Activated naive CD8-positive, alpha-beta T cell treated with anti-CD3 and anti-CD28 coated beads, Interleukin-2, amount 10 ng/mL, durations not matched to agents 7 days and 5 days (primary cell): ENCODE measurements at places on chromosomes 11 and 22. TPM values are rescaled to one million over a fixed set of nuclear protein-coding genes. Genes with fewer than 3 reads are reported as not detected.

TENM4 gene
- not detected for total RNA-seq

- H3K4me3 ChIP-seq, result no peak overlapping the region
- H3K36me3 ChIP-seq, result peaks cover 13% of the 10 kb centered on the region
- no peaks in the 10 kb centered on the region for H3K27me3 ChIP-seq
- no peak for DNase-seq
- H3K4me1 ChIP-seq, result peaks cover 9% of the 10 kb centered on the region
- H3K27ac ChIP-seq, result peak overlapping the region; percentile 11
Observed at GRCh38 chr22:31871480-31871879, 72.9 kb upstream of the YWHAH start.

DNA sequence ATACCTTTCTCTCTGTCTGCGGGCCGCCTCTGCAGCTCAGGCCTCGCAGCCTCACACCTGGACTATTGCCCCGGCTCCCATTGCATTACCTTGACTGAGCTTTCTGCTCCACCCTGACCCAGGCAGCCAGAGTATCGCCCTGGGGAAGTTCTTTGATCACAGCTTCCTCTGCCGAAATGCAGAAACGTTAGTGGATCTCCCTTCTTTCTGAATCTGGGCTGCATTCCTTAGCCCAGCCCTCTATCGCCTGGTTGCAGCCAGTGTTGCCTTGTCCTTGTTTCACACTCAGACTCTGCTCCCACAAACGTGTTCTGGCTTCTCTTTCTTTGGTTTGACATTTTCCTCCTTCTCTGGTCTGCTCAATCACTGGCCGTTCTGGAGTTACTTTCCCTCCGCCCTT lies 195.7 kb downstream of the ADAMTS15 start:
- no peak overlapping the region for H3K4me3 ChIP-seq
- no peaks in the 10 kb centered on the region for H3K27me3 ChIP-seq
- no peak for DNase-seq
- no peak overlapping the region for H3K27ac ChIP-seq
- no peaks in the 10 kb centered on the region for H3K4me1 ChIP-seq

PKDREJ gene
- total RNA-seq, result not detected

MYH9 gene
- total RNA-seq, result 803 TPM

- no peak overlapping the region for H3K4me3 ChIP-seq
- peaks cover 60% of the 10 kb centered on the region for H3K27me3 ChIP-seq
- no peaks in the 10 kb centered on the region for H3K36me3 ChIP-seq
Observed at GRCh38 chr11:12721816-12722604, 47.8 kb downstream of the TEAD1 start.

MS4A6A gene
- total RNA-seq, result 0.55 TPM

- DNase-seq, result peak; percentile 62
- H3K4me1 ChIP-seq, result peaks cover 80% of the 10 kb centered on the region
- peak overlapping the region; percentile 81 for H3K27ac ChIP-seq
- H3K36me3 ChIP-seq, result peaks cover 8% of the 10 kb centered on the region
- peak overlapping the region; percentile 66 for H3K4me3 ChIP-seq
Observed at GRCh38 chr11:117950993-117951961, 22.1 kb upstream of the TMPRSS13 start.

- peaks cover 13% of the 10 kb centered on the region for H3K4me1 ChIP-seq
- DNase-seq, result no peak
- no peak overlapping the region for H3K4me3 ChIP-seq
- H3K36me3 ChIP-seq, result no peaks in the 10 kb centered on the region
- H3K27me3 ChIP-seq, result no peaks in the 10 kb centered on the region
- peak overlapping the region; percentile 58 for H3K27ac ChIP-seq
Observed at GRCh38 chr11:120612513-120613263, 101.1 kb downstream of the GRIK4 start.

GRCh38 chr22:37378642-37379058 lies 48.6 kb downstream of the ELFN2 start:
- peaks cover 9% of the 10 kb centered on the region for H3K27me3 ChIP-seq
- no peak overlapping the region for H3K27ac ChIP-seq
- no peak for DNase-seq
- no peaks in the 10 kb centered on the region for H3K36me3 ChIP-seq
- H3K4me1 ChIP-seq, result no peaks in the 10 kb centered on the region

DNA sequence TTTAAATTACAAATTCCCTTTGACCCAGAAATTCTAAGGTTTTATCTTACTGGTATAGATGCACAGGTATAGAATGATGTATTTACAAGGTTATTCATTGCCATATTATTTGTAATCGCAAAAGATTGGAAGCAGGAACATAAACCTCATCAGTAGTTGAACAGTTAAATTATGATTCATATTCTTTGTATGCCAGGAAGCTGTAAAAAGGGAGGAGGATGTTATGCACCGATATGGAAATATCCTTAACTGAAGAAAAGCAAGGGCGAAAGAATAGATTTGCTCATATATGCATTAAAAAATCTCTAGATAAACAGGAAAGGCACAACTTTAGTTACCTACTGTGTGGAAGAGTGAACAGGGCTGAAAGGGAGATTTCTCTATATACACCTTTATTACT lies 36.7 kb downstream of the PPFIA1 start:
- H3K4me3 ChIP-seq, result no peak overlapping the region
- H3K27ac ChIP-seq, result no peak overlapping the region
- H3K4me1 ChIP-seq, result peaks cover 2% of the 10 kb centered on the region
- H3K36me3 ChIP-seq, result peaks cover 11% of the 10 kb centered on the region

NCR3LG1 gene
- 2.7 TPM for total RNA-seq

STT3A gene
- 86.7 TPM for total RNA-seq

TEX12 gene
- 0.40 TPM for total RNA-seq

GRCh38 chr11:123577081-123577598 lies 77.3 kb downstream of the SCN3B start:
- H3K27me3 ChIP-seq, result no peaks in the 10 kb centered on the region
- DNase-seq, result peak; percentile 80
- no peak overlapping the region for H3K4me3 ChIP-seq

DNA sequence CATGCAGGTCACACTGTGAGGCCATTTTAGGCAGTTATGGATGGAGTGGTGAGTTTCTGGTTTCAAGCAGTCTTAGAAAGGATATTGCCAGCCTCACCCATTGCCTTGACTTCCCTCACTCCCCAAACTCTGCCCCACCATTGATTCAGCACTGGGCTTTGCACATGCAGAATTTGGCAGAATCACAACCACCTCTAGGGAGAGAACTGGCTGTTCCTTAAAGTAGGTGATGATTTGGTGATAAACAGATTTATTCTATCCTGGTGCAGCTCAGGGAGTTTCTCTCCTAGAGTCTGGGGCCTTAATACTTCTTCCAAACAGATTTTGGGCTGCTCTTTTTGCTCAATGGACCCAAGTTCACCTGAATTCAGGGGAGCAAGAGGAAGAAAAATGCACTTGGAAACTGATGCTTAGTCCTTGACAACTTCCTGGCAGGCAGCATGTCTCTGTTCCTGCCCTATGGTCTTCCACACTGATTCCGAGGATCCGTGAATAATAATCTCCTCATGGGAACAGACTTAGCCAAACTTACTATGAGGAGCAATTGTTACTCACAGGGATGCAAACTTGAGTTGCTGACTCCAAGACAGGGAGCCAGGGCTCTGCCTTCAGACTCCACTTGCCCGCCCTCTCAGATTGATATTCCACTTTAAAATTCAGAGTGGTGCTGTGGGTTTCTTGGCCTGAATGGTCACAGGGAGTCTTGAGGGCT lies 129.7 kb upstream of the PARVA start:
- H3K27me3 ChIP-seq, result no peaks in the 10 kb centered on the region
- no peak overlapping the region for H3K4me3 ChIP-seq
- no peak for DNase-seq
- no peak overlapping the region for H3K27ac ChIP-seq
- H3K36me3 ChIP-seq, result peaks cover 5% of the 10 kb centered on the region
- peaks cover 6% of the 10 kb centered on the region for H3K4me1 ChIP-seq

DNA sequence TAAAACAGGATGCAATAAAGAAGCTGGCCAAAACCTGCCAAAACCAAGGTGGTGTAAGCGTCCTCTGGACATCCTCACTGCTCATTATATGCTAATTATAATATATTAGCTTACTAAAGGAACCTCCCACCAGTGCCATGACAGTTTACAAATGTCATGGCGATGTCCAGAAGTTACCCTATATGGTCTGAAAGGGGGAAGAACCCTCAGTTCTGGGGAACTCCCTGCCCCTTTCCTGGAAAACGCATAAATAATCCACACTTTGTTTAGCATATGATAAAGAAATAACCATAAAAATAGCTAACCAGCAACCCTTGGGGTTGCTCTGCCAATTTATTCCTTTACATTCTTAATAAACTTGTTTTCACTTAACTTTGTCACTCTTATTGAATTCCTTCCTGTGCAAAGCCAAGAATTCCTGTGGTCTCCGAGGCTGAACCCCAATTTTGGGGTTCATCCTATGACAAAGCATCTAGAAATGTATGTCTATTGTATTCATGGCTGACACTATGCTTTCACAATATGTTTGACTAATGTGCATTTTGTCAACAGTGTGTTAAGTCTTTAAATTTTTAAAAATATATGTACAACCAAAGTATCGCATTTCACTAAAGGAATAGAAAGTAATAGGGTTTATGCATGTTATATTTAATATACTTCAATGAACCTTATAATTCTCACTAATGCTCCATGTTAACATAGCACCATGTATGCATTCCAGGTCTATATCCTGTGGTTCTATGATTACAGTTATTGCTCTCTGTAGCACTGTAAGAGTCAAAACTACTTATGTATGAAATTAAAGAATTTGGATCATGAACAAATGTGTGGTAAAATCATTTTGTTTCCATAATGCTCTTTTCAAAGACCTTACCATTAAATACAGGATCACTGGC lies 25.1 kb downstream of the LGR4 start:
- no peak overlapping the region for H3K27ac ChIP-seq
- no peaks in the 10 kb centered on the region for H3K36me3 ChIP-seq
- peaks cover 4% of the 10 kb centered on the region for H3K27me3 ChIP-seq
- H3K4me3 ChIP-seq, result no peak overlapping the region
- H3K4me1 ChIP-seq, result no peaks in the 10 kb centered on the region
- DNase-seq, result no peak

DNA sequence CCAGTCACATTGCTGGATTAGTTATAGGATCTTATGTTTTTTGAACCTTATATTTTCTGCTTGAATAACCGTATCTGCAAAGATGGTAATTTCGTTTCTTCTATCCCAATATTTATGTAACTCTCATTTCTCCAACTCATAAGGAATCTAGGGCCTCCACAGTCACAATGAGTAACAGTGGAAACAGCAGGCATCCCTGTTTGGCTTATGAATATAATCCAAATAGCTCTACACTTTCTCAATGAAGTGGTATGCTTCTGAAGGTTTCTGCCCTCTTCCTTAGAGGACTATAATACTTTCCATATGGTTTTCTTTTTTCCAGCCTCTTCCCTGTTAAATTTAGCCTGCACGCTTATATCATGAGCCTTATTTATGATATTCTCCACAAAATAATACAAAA lies 16.5 kb downstream of the ATP6V1E1 start:
- no peaks in the 10 kb centered on the region for H3K4me1 ChIP-seq
- no peaks in the 10 kb centered on the region for H3K27me3 ChIP-seq
- DNase-seq, result no peak
- no peak overlapping the region for H3K4me3 ChIP-seq

OR52I1 gene
- not detected for total RNA-seq

- H3K27ac ChIP-seq, result no peak overlapping the region
- no peaks in the 10 kb centered on the region for H3K36me3 ChIP-seq
- no peak overlapping the region for H3K4me3 ChIP-seq
- DNase-seq, result no peak
- H3K27me3 ChIP-seq, result peaks cover 28% of the 10 kb centered on the region
- H3K4me1 ChIP-seq, result no peaks in the 10 kb centered on the region
Observed at GRCh38 chr22:22520667-22521602, 865 bp upstream of the ZNF280A start.

DNA sequence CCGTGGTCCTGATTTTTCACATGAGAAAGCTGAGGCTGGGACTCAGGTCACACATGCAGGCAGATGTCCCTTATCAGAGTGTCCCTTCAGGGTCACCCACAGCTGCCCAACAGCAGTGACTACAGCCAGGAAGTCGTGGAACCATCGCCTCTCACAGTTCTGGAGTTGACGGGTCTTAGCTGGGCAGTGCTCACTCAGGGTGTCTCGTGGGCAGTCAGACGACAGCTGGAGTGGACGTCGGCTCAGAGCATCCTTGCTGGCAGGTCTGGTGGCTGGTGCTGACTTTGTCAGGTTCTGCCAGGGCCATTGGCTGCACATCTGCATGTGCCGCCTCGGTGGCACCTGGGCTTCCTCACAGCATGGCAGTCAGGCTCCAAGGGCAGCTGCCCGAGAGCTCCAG lies 35.6 kb upstream of the TH start:
- H3K4me3 ChIP-seq, result no peak overlapping the region
- no peak for DNase-seq
- no peak overlapping the region for H3K27ac ChIP-seq
- no peaks in the 10 kb centered on the region for H3K36me3 ChIP-seq
- no peaks in the 10 kb centered on the region for H3K27me3 ChIP-seq

- no peak overlapping the region for H3K4me3 ChIP-seq
- no peaks in the 10 kb centered on the region for H3K36me3 ChIP-seq
- no peak overlapping the region for H3K27ac ChIP-seq
Observed at GRCh38 chr11:42521994-42522393, 789.8 kb upstream of the API5 start.

DNA sequence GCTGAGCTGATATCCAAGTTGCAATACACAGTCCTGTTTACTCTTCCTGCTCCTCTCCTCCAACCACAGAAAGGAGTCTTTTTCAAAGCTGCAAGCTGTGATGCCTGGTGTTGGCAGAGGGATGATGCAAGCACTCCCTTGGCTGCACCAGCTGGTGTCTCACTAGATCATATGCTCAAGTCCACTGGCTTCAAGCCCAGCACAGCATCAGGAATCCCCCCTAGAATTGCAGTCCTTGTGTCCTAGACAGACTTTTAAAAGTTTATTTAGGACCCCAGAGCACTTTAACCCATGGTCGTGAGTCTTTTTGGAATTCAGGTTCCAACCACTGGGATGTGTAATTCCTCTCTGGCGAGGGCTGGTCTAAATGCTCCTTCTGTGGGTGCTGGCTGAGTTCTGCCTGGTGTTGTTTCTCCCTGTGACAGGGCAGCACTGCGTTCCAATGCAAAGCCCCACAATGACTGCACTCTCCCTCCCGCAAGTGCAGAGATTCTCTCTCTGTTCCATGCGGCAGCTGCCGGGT lies 1.9 kb upstream of the HEPN1 start:
- peaks cover 4% of the 10 kb centered on the region for H3K36me3 ChIP-seq
- peaks cover 8% of the 10 kb centered on the region for H3K27me3 ChIP-seq
- no peak overlapping the region for H3K4me3 ChIP-seq
- no peak overlapping the region for H3K27ac ChIP-seq

DNA sequence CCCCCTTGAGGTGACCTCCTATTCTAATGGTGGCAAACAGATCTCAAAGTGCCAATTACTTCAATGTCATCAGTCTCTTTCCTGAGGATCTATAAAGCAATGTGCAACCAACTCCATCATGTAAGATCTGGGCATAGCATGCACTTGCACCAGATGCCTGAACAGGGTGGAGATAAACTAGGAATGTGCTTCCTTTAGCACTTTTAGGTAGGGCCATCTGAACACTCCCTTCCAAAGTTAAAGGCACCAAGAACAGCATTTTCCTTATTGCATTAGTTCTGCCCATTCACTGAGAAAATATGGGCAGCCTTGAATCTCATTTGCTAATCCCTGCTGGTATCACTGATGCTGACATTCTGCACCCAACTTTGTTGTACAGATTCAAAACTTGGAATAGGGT lies 112.0 kb downstream of the SGSM3 start:
- H3K36me3 ChIP-seq, result peaks cover 1% of the 10 kb centered on the region
- H3K4me3 ChIP-seq, result no peak overlapping the region
- no peaks in the 10 kb centered on the region for H3K27me3 ChIP-seq
- DNase-seq, result no peak
- no peak overlapping the region for H3K27ac ChIP-seq
